ENCODE measurements at places on chromosomes 1 and 21. TPM values are rescaled to one million over a fixed set of nuclear protein-coding genes. Genes with fewer than 3 reads are reported as not detected.

NBPF12 gene
- 2.9 TPM for total RNA-seq

C21orf58 gene
- 1.0 TPM for total RNA-seq

JUN gene
- total RNA-seq, result 54.8 TPM

CHI3L2 gene
- 3.7 TPM for total RNA-seq

TSPEAR gene
- 0.51 TPM for total RNA-seq

TMEM269 gene
- not detected for total RNA-seq

CRYAA gene
- total RNA-seq, result not detected

CFH gene
- total RNA-seq, result 33.6 TPM

DNAJC8 gene
- 54.9 TPM for total RNA-seq

- DNase-seq, result peak; percentile 22
These were observed 28.4 kb upstream of the TMEM52 start for GRCh38 chr1:1947493-1947892.

GRCh38 chr1:40532062-40532389 is 589 bp downstream of the ZNF684 start:
- no peak for DNase-seq

- DNase-seq, result no peak
These were observed 477.5 kb downstream of the NUF2 start for GRCh38 chr1:163799190-163799805.

- DNase-seq, result no peak
These were observed 458.5 kb downstream of the NEGR1 start for GRCh38 chr1:71823708-71824305.

DNA sequence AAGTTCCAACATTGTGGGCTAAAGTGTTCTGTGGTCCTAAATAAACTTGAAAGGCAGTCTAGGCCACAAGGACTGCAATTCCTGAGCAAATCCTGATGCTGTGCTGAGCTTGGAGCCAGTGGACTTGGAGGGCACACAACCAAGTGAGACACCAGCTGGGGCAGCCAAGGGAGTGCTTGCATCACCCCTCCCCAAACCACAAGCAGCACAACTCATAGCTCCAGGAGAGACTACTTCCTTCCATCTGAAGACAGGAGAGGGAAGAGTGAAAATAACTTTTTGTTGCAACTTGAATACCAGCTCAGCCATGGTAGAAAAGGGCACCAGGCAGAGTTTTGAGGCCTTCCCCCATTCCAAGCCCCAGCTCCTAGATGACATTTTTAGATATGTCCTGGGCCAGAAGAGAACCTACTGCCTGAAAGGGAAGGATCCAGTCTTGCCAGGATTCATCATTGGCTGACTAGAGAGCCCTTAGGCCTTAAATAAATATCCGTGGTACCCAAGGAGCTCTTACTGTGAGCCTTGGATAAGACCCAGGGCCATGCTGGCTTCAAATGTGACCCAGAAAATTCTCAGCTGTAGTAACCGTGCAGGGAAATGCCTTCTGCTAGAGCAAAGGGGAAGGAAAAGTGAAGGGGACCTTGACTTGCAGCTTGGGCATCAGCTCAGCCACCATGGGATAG is 35.4 kb upstream of the LRRC8B start:
- DNase-seq, result peak; percentile 46

DNA sequence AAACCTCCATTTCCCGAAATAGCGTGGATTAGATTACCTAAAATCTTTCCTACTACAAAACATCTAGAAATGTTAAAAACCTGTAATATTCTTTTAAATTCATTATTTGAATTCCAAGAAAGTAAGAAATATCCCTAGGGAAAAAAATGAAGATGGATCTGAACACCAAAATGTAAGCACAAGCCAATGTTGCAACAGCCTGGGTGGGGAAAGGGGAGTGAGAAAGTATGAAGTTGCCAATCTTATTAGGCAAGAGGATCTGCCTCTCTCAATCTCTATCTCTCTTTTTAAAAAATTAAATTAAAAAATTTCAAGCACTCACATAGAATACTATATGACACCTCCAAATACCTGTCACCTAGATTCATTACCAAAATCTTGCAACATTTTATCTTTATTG is 74.9 kb upstream of the IRF2BP2 start:
- DNase-seq, result no peak

DNA sequence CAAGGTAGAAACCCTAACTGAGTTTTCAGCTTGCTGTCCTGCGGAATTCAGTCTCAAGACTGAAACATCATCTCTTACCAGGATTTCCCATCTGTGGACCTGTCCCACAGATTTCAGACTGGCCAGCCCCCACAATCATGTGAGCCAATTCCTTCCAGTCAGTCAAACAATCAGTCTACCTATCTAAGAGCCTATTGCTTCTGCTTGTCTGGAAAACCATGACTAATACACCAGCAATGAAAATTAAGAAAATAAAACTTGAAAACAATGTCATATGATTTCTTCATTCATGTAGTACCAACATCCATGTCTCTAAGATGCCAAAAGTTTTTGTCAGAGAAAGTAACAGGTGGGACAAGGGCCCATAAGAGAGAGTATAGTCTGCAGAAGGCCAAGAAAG is 57.6 kb upstream of the CRB1 start:
- DNase-seq, result no peak

GRCh38 chr1:229563701-229564100 is 5.2 kb upstream of the ABCB10 start:
- no peak for DNase-seq

GRCh38 chr1:179879797-179880196 is 2.2 kb upstream of the TOR1AIP2 start:
- DNase-seq, result no peak

DNA sequence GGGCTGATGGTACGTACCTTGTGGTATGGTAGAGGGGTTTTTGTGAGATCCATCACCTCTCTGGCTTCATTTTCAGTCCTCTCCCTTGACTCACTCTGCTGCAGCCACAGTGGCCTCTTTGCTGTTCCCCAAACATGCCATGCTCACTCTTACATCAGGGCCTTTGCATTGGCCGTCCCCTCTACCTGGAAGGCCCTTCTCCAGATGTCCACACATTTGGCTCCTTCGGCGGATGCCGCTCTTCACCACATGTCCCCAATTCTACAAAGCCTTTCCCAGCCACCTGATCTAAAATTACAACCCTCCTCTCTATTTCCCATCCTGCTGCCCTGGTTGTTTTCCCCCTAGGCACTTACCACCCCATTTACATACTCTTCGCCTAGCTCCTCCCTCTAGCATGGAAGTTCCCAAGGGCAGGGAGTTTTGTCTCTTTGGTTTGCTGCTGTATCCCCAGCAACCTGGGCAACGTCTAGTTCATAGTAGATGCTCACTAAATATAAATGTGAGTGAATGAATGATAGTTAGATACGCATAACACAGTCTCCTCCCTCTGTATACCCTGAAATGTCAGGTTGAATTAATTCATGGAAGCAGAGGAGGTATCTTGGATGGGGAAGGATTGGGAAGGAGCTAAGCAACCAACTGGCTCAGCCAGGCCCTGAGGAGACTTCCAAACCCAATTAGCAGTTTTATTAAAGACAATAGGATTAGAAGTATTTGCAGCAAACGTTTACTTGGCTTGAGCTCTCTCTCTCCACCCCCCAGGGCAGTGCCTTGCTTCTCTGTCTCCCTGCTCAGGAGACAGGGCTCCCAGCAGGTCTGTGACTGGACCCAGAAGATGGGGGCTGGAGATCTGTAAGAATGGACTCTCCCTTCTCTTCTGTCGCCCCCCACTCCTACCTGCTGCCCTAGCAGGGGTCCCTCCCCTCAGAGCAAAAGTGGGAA is 264.2 kb downstream of the GRIK3 start:
- DNase-seq, result no peak

- DNase-seq, result no peak
These were observed 25.6 kb upstream of the VAV3 start for GRCh38 chr1:107990606-107991005.

DNA sequence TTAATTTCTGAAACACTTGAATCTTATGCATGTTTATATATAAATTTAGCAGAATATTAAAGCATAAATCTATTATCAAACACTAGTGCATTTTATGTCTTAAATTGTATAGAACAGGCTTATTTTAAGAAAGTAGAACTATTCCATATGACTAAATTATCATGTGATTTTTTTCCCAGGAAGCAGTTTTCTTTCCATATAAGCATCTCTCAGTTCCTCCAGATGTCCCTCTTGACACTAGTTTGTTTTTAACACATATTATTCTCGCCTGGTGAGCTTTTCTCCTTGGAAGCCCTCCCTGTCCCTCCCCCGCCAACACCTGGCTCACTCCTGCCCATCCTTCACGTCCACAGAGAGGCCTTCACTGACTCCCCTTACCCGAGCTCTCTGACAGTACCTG is 48.3 kb upstream of the BCAR3 start:
- no peak for DNase-seq

GRCh38 chr1:67749844-67750690 is 65.1 kb downstream of the GADD45A start:
- DNase-seq, result no peak

- no peak for DNase-seq
These were observed 1165.1 kb upstream of the ADGRL4 start for GRCh38 chr1:80171631-80172030.

DNA sequence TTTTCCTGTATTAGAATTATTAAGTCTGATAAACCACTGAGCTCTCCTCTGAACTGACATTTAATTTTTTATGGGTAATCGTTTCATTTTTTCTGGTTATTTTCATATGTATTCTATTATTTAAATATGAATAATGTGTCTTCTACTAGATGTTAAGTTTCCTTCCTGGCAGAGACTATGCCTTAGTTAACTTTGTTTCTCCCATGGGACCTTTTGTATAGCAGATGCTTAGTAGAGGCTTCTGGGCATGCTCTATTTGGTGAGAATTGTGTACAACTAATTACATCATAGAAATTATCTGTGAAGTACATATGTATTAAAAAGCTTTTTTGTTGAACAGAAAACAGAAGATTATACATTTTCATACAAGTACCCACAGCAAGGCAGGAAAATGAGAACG is 23.4 kb downstream of the CTBS start:
- no peak for DNase-seq

- DNase-seq, result no peak
These were observed 28.0 kb downstream of the RASAL2 start for GRCh38 chr1:178121883-178122282.

- no peak for DNase-seq
These were observed 27.5 kb upstream of the GPR88 start for GRCh38 chr1:100510451-100510850.

DNA sequence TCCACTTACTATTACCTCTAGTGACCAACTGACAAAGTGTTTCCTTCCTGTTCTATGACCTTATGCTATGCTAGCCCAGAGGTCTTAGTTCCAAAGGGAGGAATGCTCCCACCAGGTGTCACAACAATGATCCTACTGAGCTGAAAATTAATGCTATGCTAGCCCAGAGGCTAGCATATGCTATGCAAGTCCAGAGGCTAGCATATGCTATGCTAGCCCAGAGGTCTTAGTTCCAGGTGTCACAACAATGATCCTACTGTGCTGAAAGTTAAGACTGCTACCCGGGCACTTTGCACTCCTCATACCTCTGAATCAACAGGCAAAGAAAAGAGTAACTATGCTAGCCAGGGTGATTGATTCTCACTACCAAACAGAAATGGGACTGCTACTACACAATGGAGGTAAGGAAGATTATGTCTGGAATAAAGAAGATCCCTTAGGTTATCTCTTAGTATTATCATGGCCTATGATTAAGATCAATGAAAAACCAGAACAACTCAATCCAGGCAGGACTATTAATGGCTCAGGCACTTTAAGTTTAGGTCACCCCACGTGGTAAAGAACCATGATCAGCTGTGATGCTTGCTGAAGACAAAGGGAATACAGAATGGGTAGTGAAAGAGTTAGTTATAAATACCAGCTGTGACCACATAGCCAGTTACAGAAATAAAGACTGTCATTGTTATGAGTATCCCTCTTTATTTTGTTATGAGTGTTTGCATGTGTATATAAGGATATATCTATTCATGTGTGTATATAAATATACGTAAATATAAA is 114.1 kb downstream of the CSMD2 start:
- no peak for DNase-seq

- no peak for DNase-seq
These were observed 18.2 kb downstream of the CENPF start for GRCh38 chr1:214621236-214621635.

DNA sequence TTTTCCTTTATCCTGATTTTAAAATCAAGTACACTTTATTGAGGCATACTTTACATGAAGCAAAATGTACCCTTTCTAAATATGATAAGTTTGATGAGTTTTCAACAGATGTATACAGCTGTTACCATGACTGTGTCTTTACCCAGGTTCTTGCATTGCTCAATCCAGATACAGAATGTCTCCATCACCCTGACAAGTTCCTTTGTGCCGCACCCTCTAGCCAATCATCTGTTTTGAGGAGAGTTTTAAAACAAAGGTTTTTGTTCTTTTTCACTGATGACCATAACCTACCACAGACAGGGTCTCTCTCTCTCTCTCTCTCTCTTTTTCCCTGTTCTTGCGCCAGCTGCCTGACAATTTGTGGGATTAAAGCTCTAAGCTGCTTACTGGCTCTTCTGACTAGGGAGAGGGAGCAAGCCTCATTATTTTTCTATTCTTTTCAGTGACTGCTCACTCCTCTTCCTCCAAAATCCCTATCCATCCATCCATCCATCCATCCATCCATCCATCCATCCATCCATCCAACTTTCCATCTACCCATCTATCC is 1.2 kb upstream of the KCNE1 start:
- no peak for DNase-seq

DNA sequence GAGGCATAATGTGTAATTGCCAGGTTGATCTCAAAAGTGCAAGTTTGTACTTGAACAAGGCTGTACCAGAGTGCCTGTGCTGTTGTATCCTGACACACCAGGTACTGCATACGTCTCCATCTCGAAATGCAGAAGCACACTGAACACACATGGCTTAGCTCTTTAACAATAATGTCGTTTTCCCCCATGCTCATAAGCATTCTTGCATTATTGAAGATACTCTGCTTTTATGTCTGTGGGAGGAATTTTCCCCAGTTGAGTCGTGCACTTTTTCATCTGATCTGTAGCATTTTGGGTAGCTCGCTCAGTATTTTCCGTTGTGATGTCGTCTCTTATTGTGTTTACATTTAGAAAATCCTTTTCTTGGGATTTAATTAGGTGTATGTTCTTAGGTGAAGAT is 98.7 kb downstream of the PCBP3 start:
- no peak for DNase-seq

DNA sequence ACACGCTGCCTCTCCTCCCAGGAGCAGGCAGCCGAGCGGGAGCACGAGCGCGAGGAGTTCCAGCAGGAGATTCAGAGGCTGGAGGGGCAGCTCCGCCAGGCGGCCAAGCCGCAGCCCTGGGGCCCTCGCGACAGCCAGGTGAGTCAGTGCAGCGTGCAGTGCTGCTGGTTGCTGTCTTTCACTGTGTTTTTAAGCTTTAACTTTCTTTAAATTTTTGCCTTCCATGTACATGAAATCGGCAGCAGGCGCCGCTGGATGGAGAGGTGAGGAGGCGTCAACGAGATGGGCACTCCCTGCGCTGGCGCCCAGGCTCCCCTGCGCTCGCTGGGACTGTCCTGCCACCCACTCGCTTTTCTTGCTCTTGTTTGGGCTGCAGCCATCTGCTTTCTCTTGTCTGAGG is 60.7 kb upstream of the DIP2A start:
- peak; percentile 23 for DNase-seq

GRCh38 chr1:80918380-80918779 is 882.4 kb upstream of the ADGRL2 start:
- no peak for DNase-seq
